T-cell (primary cell): ENCODE measurements at places on chromosomes 16 and 17. TPM values are rescaled to one million over a fixed set of nuclear protein-coding genes. Genes with fewer than 3 reads are reported as not detected.

DNA sequence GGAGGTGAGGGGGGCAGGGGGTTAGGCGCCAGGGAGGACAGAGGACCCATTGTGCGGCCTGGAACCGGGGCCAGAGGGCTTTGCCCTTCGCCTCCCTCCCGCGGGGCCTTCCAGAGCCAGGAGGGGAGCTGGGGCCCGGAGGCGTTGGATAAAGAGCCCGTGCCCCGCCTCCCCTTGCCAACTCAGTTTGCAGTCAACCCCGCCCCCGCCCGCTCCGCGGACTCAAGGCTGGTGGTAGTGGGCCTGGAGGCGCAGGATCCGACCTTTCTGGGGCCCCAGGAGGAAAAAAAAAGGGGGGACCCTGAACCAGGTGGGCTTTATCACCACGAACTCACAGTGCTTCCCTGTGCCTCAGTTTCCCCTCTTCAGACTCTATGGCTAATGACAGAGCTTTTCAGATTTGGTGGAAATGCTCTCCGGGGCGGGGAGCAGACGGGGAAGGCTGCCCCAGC, 2.0 kb upstream of the SPHK1 start:
- H3K27me3 ChIP-seq, result no peaks in the 10 kb centered on the region
- peaks cover 10% of the 10 kb centered on the region for H3K4me1 ChIP-seq
- no peak for DNase-seq
- H3K4me3 ChIP-seq, result peak overlapping the region; percentile 58
- H3K27ac ChIP-seq, result no peak overlapping the region

GRCh38 chr16:19817122-19817521, 67.5 kb downstream of the GPRC5B start:
- H3K4me1 ChIP-seq, result no peaks in the 10 kb centered on the region
- no peak overlapping the region for H3K27ac ChIP-seq
- H3K4me3 ChIP-seq, result no peak overlapping the region

DNA sequence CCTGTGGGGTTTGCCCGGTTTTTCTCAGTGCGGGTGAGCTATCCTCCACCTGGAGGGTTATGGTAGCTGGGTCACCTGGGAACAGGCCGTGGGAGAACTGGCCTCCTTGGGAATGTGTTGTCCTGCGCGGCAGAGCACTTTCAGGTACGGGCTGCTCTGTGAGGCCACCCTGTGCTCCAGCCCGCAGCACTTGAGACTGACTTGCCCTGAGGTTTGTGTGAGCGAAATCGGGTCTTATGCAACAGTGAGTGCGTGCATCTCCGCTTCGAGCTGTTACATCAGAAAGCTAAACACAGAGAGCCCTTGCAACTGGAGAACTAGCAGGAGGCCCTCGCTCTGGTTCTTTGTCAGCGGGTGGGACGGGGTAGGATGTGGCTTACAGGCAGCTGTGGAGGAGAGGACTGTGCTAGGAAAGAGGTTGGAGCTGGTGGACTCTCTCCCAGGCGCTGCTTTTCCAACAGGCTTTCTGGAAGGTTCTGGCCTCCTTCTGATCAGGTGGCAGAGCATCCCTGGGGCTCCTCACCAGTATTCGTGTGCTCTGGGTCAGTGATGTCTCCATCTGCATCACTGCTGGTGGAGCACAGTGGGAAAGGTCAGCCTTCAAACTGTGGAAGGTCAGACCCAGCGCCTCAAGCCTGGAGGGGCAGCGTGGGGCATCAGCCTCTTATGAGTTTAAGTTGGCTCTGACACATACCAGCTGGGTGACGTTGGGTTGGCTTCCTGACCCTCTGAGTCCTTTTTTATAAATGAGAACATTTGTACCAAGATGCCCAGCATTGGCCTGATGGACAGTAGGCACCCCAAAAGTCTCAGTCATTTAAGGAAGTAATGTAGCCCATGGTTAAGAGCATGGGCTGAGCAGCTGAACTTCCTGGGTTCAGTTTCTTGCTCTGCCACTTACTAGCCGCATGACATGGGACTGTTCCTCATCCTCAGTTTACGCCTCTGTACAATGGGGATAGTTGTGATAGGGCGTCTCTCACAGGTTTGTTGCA, 76.3 kb downstream of the KSR1 start:
- DNase-seq, result no peak
- H3K27me3 ChIP-seq, result no peaks in the 10 kb centered on the region
- H3K36me3 ChIP-seq, result no peaks in the 10 kb centered on the region
- H3K27ac ChIP-seq, result no peak overlapping the region
- H3K4me3 ChIP-seq, result no peak overlapping the region

GRCh38 chr16:71648921-71649320, 22.9 kb downstream of the MARVELD3 start:
- no peak overlapping the region for H3K4me3 ChIP-seq
- peaks cover 11% of the 10 kb centered on the region for H3K36me3 ChIP-seq
- no peak for DNase-seq
- no peaks in the 10 kb centered on the region for H3K27me3 ChIP-seq
- H3K27ac ChIP-seq, result no peak overlapping the region

DNA sequence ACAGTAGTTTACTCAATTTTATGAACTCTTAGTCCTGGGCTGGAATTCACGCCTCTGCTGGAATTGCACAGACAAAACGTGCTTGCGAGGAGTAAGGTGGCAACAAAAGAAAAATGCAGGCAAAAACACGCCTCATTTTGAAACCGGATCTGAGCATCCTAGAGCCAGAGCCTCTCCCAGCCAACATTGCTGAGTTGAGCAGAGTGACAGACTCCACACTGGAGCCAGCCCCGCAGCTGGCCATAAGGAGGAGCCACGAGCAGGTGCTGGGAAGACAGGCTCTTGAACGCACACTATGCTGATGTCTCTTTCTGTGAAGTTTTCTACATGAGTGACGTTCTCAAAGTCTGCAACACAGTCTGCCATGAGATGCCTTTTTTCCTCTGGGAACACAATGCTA, 14.6 kb upstream of the HSBP1 start:
- H3K4me3 ChIP-seq, result no peak overlapping the region
- no peaks in the 10 kb centered on the region for H3K4me1 ChIP-seq
- no peak overlapping the region for H3K27ac ChIP-seq
- H3K36me3 ChIP-seq, result no peaks in the 10 kb centered on the region
- H3K27me3 ChIP-seq, result no peaks in the 10 kb centered on the region

DNA sequence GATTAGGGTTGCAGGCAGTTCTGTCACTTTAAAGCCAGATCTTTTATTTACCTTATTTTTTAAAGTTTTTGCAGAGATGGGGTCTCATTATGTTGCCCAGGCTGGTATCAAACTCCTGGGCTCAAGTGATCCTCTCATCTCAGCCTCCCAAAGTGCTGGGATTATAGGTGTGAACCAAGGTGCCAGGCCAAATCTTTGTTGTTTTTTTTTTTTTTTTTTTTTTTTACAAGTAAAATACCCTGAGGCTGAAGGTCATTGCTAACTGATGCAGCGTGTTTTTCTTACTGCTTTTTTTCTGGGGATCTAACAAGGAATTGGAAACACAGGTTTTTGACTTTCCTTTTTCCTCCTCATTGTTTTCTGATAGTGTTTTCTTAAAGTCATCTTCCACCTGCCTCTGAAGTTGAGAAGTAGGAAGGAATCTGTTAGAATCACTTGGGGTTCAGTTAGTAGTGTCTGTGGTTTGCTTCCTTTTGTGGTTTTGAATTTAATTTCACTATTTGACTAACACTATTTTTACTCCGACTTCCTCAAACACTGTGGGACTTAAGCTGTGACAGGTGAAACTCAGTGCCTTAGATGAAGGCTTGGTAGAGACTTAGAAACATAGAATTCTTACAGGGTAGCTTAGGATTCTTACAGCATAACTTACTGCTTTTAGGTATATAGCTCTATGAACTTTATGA, 22.2 kb downstream of the CLTC start:
- no peak overlapping the region for H3K27ac ChIP-seq
- DNase-seq, result no peak
- H3K36me3 ChIP-seq, result no peaks in the 10 kb centered on the region
- no peaks in the 10 kb centered on the region for H3K27me3 ChIP-seq
- peaks cover 31% of the 10 kb centered on the region for H3K4me1 ChIP-seq

- no peaks in the 10 kb centered on the region for H3K36me3 ChIP-seq
- H3K4me3 ChIP-seq, result no peak overlapping the region
- peaks cover 3% of the 10 kb centered on the region for H3K27me3 ChIP-seq
- no peak for DNase-seq
- H3K27ac ChIP-seq, result peak overlapping the region; percentile 40
Measured at GRCh38 chr17:58172369-58173071, 5.7 kb downstream of the OR4D2 start.

GRCh38 chr17:21345236-21345635, 30.9 kb upstream of the KCNJ12 start:
- H3K27ac ChIP-seq, result no peak overlapping the region
- no peaks in the 10 kb centered on the region for H3K36me3 ChIP-seq
- H3K4me3 ChIP-seq, result no peak overlapping the region

- H3K36me3 ChIP-seq, result no peaks in the 10 kb centered on the region
- H3K4me1 ChIP-seq, result peaks cover 7% of the 10 kb centered on the region
- DNase-seq, result no peak
- no peak overlapping the region for H3K4me3 ChIP-seq
Measured at GRCh38 chr17:81740395-81740961, 28.4 kb downstream of the SLC25A10 start.

- peaks cover 3% of the 10 kb centered on the region for H3K36me3 ChIP-seq
- no peaks in the 10 kb centered on the region for H3K27me3 ChIP-seq
- H3K27ac ChIP-seq, result no peak overlapping the region
- no peak overlapping the region for H3K4me3 ChIP-seq
- H3K4me1 ChIP-seq, result peaks cover 22% of the 10 kb centered on the region
Measured at GRCh38 chr16:50624449-50624970, 56.6 kb downstream of the SNX20 start.

GRCh38 chr17:66420961-66421371, 118.6 kb downstream of the PRKCA start:
- no peaks in the 10 kb centered on the region for H3K27me3 ChIP-seq
- DNase-seq, result no peak
- H3K27ac ChIP-seq, result no peak overlapping the region
- H3K4me3 ChIP-seq, result no peak overlapping the region

GRCh38 chr17:9028988-9029570, 7.8 kb downstream of the NTN1 start:
- no peaks in the 10 kb centered on the region for H3K36me3 ChIP-seq
- H3K27me3 ChIP-seq, result peaks cover 8% of the 10 kb centered on the region
- no peaks in the 10 kb centered on the region for H3K4me1 ChIP-seq
- DNase-seq, result no peak
- no peak overlapping the region for H3K4me3 ChIP-seq

- no peak overlapping the region for H3K4me3 ChIP-seq
- no peaks in the 10 kb centered on the region for H3K27me3 ChIP-seq
- H3K27ac ChIP-seq, result no peak overlapping the region
- DNase-seq, result no peak
Measured at GRCh38 chr16:12763517-12763916, 40.2 kb downstream of the CPPED1 start.

DNA sequence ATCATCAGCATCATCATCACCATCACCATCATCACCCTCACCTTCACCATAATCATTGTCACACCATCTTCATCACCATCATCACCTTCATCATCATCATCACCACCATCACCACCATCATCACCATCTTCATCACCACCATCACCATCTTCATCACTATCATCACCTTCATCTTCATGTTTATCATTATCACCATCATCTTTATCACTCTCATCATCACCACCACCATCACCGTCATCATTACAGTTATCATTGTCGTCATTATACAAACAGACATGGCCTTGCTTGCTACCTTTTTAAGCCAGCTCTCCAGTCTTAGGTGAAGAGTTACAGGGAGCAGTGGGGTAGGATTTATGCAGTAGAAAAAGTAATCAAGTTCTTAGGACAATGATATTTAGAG, 114.9 kb downstream of the IRF8 start:
- no peak for DNase-seq
- H3K4me3 ChIP-seq, result no peak overlapping the region
- no peak overlapping the region for H3K27ac ChIP-seq
- no peaks in the 10 kb centered on the region for H3K36me3 ChIP-seq
- H3K4me1 ChIP-seq, result no peaks in the 10 kb centered on the region
- H3K27me3 ChIP-seq, result no peaks in the 10 kb centered on the region

- H3K4me3 ChIP-seq, result no peak overlapping the region
- no peak for DNase-seq
- H3K36me3 ChIP-seq, result no peaks in the 10 kb centered on the region
- peaks cover 8% of the 10 kb centered on the region for H3K27me3 ChIP-seq
- no peaks in the 10 kb centered on the region for H3K4me1 ChIP-seq
- H3K27ac ChIP-seq, result no peak overlapping the region
Measured at GRCh38 chr16:23156946-23157460, 7.8 kb upstream of the USP31 start.

DNA sequence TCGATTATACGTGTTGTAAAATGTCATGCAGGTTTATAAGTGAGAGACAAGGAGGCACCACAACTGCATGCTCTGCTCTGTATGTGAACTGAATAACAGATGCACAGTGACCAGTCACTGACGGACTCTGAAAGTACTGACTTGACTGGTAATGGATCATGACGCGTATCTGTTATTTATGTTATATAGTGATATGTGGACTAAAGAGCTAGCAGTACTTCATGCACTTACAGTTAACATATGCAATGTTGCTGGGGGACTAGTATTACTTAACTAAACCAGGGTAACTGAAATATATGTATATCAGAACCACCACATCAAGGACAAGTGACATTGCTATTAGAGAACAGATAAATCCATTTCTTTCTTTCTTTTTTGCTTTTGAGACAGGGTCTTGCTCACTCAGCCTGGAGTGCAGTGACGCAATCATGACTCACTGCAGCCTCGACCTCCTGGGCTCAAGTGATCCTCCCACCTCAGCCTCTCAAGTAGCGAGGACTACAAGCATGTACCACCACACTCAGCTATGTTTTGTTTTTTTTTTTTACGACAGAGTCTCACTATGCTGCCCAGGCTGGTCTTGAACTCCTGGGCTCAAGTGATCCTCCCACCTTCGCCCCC, 17.2 kb downstream of the COIL start:
- H3K27ac ChIP-seq, result no peak overlapping the region
- no peaks in the 10 kb centered on the region for H3K4me1 ChIP-seq
- H3K36me3 ChIP-seq, result peaks cover 66% of the 10 kb centered on the region
- no peak overlapping the region for H3K4me3 ChIP-seq
- no peaks in the 10 kb centered on the region for H3K27me3 ChIP-seq
- no peak for DNase-seq

GRCh38 chr17:62724398-62725146, 83.5 kb downstream of the MARCHF10 start:
- peak; percentile 71 for DNase-seq
- H3K4me1 ChIP-seq, result peaks cover 4% of the 10 kb centered on the region
- peak overlapping the region; percentile 86 for H3K27ac ChIP-seq

The INCA1 gene
- total RNA-seq, result 0.38 TPM

The ZPBP2 gene
- total RNA-seq, result 0.19 TPM

The FBXO39 gene
- total RNA-seq, result 0.53 TPM

The WNT9B gene
- total RNA-seq, result not detected

The ZSCAN10 gene
- total RNA-seq, result 0.64 TPM

The NAA60 gene
- total RNA-seq, result 40.9 TPM

The PRR29 gene
- total RNA-seq, result 1.2 TPM

The AGRP gene
- not detected for total RNA-seq

The CDH5 gene
- total RNA-seq, result not detected
